ENCODE measurements at places on chromosomes 1 and 21. TPM values are rescaled to one million over a fixed set of nuclear protein-coding genes. Genes with fewer than 3 reads are reported as not detected.

MRPL39 gene
- polyA plus RNA-seq = 30.9 TPM

HMGN1 gene
- 382 TPM for polyA plus RNA-seq

ZNF593OS gene
- 0.87 TPM for polyA plus RNA-seq

LIPI gene
- polyA plus RNA-seq = 0.02 TPM

UBASH3A gene
- 14.9 TPM for polyA plus RNA-seq

LCE1F gene
- 0.46 TPM for polyA plus RNA-seq

SPRR1A gene
- 41.1 TPM for polyA plus RNA-seq

SLC66A1 gene
- 10.8 TPM for polyA plus RNA-seq

NTNG1 gene
- polyA plus RNA-seq = 1.6 TPM

CFHR2 gene
- not detected for polyA plus RNA-seq

SPRR5 gene
- 0.37 TPM for polyA plus RNA-seq

PDC gene
- polyA plus RNA-seq = 0.46 TPM

GREM2 gene
- polyA plus RNA-seq = 0.09 TPM

LCE2C gene
- 1.7 TPM for polyA plus RNA-seq

FAM110D gene
- polyA plus RNA-seq = 2.4 TPM

SPATA46 gene
- polyA plus RNA-seq = not detected

GBP4 gene
- polyA plus RNA-seq = 17.9 TPM

GBP6 gene
- polyA plus RNA-seq = 1.8 TPM

MSH4 gene
- 0.89 TPM for polyA plus RNA-seq

APCS gene
- 0.16 TPM for polyA plus RNA-seq

SUCO gene
- polyA plus RNA-seq = 30.5 TPM

SLC39A1 gene
- 44.9 TPM for polyA plus RNA-seq

MPL gene
- polyA plus RNA-seq = 0.02 TPM

GLIS1 gene
- 0.59 TPM for polyA plus RNA-seq

FNDC5 gene
- polyA plus RNA-seq = 0.78 TPM

SPRR3 gene
- 9.7 TPM for polyA plus RNA-seq

RGSL1 gene
- 0.02 TPM for polyA plus RNA-seq

OR2T2 gene
- under 0.01 TPM for polyA plus RNA-seq

SPRR4 gene
- 2.1 TPM for polyA plus RNA-seq

FMO4 gene
- polyA plus RNA-seq = 6.9 TPM

All from thymus (tissue), 14 donors.